Activated T-cell treated with anti-CD3 and anti-CD28 coated beads, Interleukin-2, amount 50 U/mL, for 24 hours (primary cell): ENCODE measurements at places on chromosomes 12 and 14.

DNA sequence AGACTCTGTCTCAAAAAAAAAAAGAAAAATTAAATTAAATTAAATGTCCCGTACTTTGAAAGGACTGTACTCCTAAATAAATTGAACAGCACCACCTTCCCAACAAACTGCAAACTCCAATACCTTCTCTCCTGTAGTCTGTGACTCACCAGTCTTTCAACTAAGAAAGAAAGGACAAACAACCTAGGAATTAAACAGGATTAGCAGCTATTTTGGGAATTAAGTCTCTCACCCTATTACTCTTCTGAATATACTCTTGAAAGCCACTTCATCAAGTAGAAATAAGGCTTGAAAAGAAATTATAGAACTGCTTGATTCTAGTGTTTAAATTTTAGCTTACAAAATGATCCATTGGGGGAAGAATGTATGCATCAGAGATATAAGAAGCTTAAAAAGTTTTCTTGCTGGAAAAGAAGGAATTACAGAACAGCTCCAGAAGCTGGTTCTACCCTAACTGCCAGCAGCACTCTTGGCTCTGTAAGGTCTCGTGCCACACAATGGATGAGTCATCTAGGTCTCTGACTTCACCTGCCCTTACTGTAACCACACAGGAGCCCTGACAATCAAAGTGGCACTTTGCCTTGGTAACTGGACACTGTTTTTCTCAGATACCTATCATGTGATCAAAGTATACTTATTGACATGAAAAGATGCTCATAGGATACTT lies 57.0 kb upstream of the CERS5 start:
- no peak for DNase-seq

DNA sequence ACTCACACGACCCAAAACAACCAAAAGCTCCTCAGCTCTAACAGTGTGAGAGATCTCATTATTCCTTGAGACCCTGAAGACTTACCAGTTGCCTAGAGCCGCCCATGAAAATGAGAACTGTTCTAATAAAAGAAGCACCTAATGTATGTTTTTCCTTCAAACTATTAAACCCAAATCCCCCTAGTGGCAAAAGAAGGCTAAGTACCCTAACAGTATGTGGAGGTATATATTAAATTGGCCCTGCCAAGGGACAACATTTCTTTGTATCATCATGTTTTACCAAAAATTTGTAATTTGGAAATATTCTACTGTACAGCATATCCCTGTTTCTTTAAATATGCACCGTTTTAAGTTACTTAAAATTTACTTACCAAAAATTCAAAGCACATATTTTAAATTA lies 38.0 kb upstream of the PPFIA2 start:
- no peak for DNase-seq

GRCh38 chr12:34403706-34404376 lies 381.5 kb downstream of the ALG10 start:
- peak; percentile 8 for DNase-seq

DNA sequence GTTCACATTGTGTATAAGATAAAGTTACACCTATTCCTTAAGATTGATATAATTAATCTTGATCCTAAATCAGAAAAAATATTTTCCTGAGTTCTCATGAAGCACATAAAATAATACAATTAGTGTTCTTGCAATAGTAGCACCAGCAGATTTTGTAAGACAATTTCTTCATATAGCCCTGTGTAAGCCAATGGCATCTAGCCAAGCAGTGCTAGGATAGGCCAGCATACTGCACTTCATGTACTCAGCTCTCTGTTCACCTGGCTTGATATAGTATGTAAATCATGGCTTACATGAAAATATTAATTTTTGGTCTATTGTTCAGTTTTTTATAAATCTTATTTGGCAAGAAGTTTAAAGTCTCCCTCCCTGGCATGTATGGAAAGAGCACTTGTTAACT lies 1.9 kb downstream of the KLRF2 start:
- DNase-seq = no peak

DNA sequence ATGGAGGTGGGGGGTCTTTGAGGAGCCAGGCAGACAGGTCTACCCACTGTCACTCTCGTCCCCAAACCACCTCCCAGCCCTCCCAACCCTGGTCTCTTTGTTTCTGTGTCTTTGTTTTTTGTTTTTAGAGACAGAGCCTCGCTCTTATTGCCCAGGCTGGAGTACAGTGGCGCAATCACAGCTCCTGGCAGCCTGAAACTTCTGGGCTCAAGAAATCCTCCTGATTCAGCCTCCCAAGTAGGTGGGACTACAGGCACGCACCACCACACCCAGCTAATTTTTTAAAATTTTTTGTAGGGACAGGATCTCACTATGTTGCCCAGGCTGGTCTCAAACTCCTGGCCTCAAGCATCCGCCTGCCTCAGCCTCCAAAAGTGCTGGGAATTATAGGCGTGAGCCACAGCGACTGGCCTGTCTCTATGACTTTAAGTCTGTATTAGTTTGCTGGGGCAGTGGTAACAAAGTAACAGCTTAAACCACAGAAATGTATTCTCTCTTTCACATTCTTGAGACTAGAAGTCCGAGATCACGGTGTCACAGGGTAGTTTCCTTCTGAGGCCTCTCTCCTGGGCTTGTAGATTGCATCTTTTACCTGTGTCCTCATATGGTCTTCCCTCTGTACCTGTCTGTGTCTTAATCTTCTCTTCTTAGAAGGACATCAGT lies 26.1 kb downstream of the DTX1 start:
- no peak for DNase-seq

DNA sequence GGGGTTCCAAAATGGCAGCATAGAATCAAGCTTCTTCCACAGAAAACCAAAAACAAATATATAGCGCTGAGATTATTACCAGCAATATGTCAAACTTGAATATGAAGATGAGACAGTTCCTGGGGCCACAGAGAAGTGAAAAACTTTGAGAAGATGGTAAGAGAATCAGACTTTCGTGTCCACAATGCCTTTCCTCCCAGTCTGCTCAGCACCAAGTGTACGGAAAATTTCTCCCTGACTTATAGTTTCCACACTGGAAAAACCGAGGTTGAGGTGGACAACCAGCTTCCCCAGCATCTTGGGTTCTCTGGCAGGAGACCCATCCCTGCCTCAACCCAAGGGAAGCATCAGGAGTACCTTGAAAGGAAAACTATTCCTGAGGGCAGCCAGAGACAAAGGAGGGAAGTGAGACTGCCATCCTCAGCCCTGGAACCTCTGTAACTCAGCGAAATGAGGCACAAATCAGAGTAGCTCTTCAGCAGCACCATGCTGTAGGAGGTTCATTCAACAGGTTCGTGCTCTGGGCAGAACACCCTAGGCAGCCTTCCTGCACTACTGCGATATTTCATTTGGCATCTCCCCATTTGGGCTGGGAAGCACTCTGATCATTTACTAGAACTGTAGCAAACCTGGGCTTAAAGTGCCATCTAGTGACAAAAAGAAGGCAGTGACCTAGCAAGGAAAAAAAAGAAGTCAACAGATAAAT lies 52.4 kb upstream of the CAPRIN2 start:
- DNase-seq = peak; percentile 39

DNA sequence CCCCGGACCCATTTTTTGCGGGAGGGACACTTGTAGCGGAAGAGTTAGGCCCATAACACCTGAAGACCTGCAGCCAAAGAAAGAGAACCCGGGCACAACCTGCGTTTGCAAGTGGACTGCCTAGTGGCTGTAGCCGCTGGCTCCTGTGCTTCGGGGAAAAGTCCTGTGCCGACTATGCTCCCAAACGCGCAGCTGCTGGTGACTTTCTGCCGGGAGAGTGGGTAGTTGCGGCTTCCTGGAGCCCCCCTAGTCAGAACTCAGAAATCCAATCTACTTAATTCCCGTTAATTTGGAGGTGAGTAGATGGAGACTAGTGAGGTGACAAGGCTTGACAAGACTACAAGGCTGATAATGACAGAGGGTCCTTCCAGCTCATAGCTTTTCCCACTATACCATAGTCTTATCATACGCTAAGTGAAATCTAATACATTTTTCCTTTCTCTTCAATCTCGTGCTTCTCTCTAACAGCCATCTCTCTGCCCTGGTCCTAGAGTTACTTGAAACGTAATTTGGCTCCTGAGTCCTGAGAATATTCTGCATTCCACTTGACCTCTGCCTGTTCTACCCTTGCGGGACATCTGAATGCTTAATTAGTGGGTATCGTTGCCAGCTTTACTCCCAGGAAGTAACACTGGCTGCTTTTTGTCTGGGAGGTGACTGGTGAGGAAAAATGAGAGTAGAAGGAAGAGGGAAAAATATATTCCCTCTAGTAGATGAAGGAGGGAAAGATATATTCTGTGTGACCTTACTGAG lies 556 bp downstream of the MTHFD1 start:
- no peak for DNase-seq

GRCh38 chr12:2151391-2151790 lies 98.6 kb downstream of the CACNA1C start:
- DNase-seq = no peak

GRCh38 chr14:79043194-79043889 lies 873.2 kb downstream of the NRXN3 start:
- no peak for DNase-seq

DNA sequence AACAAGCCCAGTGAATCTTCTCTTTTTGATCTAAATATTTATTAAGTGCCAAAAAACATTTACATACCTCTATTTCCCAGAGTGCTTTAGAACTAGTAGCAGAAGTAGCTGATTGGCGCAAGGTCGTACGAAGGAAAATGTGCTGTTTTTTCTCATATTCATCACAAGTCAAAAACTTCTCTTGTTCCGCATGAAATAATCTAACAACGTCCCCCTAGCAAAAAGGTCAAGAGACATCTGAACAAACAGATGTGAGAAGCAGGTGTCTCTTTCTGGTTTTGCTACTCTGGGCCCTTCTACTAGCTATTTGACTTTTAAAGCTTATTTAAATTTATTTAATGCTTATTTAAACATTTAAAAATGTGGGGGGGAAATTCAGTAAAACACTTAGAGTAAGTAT lies 117.8 kb downstream of the ITPR2 start:
- DNase-seq = no peak

- no peak for DNase-seq
Observed at GRCh38 chr14:83714151-83714550, 1815.8 kb upstream of the FLRT2 start.

DNA sequence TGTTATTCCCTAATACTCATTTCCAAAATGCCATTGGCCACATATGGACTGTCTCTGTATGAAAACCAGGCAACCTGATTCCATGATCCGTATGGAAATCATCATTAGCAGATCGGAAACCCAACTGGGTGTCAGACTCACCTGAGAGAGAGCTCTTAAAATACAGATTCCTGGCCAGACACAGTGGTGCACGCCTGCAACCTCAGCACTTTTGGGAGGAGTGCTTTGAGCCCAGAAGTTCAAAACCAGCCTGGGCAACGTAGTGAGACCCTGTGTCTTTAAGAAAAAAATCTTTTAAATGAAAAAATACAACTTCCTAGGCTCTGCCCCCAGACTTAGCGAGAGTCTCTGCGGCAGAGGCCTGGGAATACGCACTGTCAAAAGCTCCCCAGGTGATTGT lies 37.4 kb downstream of the PLXNC1 start:
- no peak for DNase-seq

- no peak for DNase-seq
Observed at GRCh38 chr14:21385188-21385904, 1.5 kb upstream of the SUPT16H start.

- DNase-seq = no peak
Observed at GRCh38 chr12:109358154-109358869, 10.6 kb downstream of the MYO1H start.

- DNase-seq = no peak
Observed at GRCh38 chr12:89108265-89108664, 244.0 kb downstream of the DUSP6 start.

DNA sequence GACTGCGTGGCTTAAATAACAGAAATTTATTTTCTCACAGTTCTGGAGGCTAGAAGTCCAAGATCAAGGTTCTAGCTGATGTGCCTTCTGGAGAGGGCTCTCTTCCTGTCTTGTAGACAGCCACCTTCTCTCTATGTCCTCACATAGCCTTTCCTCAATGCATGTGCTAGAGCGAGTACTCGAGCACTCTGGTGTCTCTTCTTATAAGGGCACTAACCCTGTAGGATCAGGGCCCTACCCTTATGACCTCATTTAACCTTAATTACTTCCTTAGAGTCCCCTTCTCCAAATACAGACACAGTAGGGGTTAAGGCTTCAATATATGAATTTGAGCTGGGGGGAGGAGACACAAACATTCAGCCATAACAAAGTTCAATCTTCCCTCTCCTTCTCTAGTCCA lies 10.2 kb downstream of the DHH start:
- no peak for DNase-seq

DNA sequence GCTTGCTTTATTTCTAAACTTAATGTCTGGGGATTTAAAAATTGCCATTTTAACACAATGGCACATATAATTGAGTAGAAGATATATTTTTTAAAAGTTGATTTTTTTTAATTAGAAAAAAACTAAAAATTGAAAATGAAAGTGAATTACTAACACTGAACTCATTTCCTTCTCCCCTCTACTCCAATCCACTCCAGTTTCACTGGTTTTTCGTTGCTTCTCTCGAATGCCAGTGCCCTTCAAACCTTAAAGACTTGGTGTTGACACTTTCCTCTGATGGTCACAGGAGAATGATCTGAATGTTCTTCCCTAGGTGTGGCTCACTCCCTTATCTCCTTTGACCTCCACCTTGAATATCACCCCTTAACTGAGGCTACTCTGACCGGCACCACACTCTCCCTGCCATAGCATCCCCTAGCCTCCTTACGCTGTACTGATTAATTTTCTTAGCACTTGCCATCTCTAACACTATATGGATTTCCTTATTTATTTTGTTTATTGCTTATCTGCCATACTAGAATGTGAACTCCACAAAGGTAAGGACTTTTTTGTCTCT lies 107.1 kb downstream of the LIN7A start:
- no peak for DNase-seq

DNA sequence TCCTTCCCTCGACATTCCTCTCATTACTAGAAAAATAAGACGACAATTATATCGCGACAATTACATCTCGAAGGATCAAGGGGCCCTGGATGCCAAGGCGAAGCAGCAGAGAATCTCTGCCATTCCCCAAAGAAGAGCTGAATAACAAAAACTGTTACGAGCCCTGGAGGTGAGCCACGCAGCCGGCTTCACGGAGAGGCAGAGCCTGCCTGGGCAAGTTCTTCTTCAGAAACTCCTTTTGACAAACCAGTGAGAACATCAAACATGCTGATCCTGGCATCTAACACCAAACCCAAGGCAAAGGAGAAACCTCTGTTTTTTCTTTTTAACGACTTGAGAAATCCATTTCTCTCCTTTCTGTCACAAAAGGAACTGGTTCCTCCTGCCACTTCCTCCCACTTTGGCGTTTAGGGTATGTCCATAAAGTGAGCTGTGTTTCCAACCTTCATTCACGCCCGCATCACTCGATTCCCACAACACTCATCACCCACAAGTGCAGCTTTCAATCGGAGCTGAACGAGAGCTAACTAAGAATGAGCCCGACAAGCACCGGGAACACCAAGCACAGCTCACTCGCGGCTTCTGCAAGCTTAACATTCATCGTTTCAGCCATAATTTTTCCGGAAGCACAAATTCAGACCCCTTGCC lies 21.5 kb downstream of the CCDC88C start:
- DNase-seq = no peak

GRCh38 chr14:51602310-51602709 lies 49.4 kb upstream of the FRMD6 start:
- DNase-seq = no peak

DNA sequence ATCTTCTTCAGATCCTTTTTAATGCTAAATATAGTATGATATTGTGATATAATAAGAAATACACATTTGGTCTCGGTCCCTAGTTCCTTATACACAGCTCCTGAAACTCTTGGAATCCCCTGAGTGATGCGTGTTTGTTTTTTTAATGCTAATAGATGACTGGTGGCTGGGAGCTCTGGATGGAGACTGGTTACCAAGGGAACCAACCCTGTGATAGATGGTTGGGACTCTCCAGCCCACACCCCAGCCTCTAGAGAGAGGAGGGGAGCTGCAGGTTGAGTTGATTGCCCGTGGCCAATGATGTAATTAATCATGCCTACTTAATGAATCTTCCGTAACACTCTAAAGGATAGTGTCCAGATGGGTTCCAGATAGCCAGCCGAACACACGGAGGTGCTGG lies 140.6 kb downstream of the FBXL14 start:
- no peak for DNase-seq
